ENCODE measurements at places on chromosomes 2 and 18.
A peak's percentile ranks its signal among the peaks of the same experiment; 100 is the strongest.

DNA sequence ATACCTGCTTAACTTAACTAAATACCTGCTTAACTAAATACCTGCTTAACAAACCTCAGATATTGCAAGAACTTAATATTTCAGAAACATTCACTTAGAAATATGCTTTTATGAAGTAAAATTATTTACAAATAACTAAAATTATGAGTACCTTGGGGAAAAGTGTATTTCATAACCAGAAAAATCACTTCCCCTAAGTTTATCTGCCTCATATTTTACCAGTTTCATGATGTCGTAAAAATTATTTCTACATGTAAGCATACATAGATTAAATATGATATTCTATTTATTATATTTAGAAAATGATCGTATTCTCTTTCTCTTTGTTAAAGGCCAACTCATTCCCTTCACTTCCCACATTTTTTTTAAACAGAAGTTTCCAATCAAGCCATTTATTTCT, 41.5 kb upstream of the DSC1 start:
- no peak for DNase-seq

GRCh38 chr2:231250146-231250545, 51.7 kb downstream of the ARMC9 start:
- no peak for DNase-seq

DNA sequence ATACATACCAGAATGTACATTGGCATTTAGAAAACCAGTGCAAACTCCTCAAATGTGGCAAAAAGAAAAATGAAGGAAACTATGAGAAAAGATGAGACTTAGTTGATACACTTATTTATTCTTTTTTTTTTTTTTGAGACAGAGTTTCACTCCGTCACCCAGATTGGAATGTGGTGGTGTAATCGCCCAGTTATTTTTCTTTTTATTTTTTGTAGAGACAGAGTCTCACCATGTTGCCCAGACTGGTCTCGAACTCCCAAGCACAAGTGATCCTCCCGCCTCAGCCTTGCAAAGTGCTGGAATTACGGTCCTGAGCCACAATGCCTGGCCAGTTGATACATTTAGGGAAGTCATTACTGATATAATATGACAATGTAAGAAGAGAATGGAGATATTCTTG, 274.2 kb upstream of the LRATD1 start:
- no peak for DNase-seq

- no peak for DNase-seq
Measured at GRCh38 chr18:47168913-47169312, 7.3 kb downstream of the IER3IP1 start.

DNA sequence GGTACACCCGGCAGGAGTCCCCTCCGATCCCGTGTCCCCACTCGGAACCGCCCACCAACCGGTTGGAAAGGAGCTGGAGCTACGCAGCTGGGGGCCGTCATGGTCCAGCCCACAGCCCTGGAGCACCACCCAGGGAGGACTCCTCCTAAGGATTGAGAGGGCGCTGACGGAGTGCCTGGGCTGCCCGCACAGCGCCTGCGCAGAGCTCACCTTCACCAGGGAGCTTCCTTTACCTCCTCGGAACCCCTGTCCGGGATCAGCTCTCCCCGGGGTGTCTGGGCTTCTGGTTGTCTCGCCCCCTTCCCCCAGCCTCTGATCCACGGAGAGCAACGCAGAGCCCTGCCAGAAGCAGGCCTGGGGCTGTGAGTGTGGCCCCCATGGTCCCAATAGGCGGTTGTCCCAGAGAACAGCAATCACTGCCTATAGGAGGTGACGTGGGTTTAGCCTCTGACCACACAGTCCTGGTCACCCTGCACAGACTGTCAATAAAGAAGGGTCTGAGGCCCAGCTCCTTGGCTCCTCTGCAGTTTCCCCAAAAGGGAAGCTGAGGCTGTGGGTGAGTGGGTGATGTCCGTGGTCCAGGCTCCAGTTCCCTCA, 14.6 kb downstream of the ALPG start:
- DNase-seq, result no peak

DNA sequence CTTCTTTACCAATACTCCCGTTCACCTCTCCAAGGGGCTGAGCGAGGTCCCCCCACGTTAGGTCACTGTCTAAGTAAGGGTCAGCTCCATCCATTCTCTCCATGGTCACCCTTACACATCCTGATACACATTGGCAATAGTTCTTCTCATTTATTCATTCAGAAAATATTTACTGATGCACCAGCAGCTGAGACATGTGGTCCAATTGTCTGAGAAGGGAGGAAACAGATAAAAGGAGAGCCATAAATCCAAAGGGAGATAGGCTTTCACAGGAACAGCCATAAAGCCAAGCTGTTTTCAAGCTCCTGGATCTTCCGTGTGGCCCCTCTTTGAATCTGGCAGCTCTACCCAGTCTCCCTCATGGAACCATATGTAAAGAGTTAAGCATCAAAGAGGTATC, 121.2 kb downstream of the TXNL1 start:
- DNase-seq, result no peak

GRCh38 chr2:63843791-63844190, 2.1 kb downstream of the UGP2 start:
- DNase-seq, result no peak

- DNase-seq, result no peak
Measured at GRCh38 chr2:232971744-232972143, 41.3 kb downstream of the NGEF start.

- DNase-seq, result no peak
Measured at GRCh38 chr2:11896386-11896785, 150.0 kb downstream of the LPIN1 start.

- DNase-seq, result no peak
Measured at GRCh38 chr2:226895579-226895978, 59.7 kb downstream of the RHBDD1 start.

DNA sequence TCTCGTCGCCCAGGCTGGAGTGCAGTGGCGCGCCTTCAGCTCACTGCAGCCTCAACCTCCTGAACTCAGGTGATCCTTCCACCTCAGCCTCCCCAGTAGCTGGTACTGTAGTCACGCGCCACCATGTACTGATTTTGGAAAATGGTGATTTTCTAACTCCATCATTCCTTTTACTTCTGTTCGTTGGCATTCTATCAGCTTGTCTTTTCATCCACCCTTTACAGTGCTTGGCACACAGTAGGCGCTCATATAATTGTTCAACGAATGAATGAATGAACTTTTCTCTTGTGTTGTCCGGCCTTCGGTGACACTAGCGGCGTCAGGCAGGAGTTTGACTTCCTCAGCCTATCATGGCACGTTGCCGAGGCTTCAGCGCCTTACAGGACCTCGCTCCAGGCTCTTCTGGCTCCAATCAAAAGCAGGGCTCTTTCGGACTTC, 373 bp upstream of the MTHFD2 start:
- DNase-seq, result no peak

DNA sequence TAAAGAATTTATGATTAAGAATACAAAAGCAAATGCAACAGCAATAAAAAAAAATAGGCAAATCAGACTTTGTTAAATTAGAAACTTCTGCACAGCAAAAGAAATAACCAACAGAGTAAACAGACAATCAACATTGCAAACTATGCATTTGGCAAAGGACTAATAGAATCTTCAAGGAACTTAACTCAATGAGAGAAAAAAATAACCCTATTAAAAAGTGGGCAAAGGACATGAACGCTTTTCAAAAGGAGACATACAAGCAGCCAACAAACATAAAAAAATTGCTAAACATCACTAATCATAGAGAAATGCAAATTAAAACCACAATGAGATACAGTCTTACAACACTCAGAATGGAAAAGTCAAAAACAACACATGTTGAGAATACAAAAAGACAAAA, 166.0 kb upstream of the DSEL start:
- no peak for DNase-seq

- no peak for DNase-seq
Measured at GRCh38 chr2:192500550-192501200, 305.9 kb upstream of the TMEFF2 start.

DNA sequence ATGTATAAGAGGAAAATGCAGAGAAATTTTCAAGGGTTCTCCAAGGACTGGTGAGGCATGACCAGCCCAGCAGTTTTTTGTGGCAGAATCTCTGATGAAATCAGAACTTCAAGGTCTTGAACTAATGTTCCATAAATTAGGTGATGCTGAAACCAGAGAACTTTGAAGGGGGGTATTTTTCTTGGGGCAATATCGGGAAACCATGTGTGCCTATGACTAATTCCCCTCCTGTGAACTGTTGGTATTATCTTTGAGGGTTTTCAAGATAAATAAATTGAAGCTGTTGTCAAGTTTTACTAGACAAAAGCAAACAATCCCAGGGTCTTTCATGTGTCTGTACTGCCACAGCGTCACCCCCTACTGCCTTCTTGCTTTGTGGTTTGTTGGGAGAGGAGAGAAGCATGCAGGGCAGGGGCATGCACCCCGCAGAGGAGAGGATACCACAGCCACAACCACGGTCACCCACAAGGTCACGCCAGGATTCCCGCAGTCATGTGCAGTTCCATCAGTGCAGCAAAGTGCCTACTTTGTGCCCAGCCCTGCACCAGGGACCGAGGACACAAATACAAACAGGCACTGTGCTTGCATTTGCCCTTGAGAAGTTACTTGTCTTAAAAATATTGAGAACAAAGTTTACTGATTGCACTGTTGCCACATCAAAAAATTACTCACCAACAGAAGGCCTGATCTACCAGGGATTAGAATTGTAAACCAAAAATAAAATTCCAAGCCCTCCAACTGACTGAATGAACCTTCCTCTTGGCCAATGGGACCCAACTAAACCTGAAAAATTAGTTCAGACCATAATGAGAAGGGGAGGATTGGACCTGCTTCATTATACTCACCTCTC, 413.3 kb upstream of the TRIB2 start:
- no peak for DNase-seq

GRCh38 chr2:136281281-136282114, 163.5 kb upstream of the CXCR4 start:
- DNase-seq, result no peak

DNA sequence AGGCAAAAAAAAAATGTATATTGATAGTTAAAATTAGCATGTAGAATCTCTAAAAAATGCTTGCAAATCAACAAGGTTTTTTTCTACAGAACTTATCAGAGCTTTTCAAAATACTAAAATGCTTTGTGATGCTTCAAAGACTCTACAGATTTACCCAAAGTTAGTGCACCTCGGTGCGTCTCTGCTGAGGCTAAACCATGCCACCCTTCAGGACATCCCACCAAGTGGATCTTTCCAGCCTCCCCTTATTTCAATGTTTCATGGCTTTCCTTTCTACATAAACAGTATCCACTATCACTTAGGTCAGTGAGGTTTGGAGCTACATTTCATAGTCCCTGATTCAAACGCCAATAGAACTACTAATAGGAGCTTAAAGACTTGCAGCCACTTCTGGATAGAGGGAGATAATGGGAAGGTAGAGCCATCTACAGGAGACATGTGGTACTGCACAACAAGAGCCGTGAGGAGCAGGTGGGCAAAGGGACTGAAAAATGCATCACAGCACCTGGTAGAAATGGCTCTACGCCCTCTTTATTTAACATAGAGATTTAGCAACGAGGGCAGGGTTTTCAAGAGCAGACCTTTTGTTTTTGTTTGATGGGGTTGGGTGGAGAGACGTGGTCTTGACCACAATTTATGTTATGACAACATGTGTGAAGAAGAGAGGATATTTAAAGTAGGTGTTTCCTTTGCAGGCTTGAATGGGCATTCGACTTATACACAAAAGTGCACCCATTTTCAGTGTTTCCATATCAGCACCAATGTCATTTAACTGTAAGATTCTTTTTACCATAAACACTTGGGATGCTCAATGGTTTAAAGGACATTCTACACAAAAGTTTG, 56.1 kb upstream of the SLC35G4 start:
- no peak for DNase-seq

DNA sequence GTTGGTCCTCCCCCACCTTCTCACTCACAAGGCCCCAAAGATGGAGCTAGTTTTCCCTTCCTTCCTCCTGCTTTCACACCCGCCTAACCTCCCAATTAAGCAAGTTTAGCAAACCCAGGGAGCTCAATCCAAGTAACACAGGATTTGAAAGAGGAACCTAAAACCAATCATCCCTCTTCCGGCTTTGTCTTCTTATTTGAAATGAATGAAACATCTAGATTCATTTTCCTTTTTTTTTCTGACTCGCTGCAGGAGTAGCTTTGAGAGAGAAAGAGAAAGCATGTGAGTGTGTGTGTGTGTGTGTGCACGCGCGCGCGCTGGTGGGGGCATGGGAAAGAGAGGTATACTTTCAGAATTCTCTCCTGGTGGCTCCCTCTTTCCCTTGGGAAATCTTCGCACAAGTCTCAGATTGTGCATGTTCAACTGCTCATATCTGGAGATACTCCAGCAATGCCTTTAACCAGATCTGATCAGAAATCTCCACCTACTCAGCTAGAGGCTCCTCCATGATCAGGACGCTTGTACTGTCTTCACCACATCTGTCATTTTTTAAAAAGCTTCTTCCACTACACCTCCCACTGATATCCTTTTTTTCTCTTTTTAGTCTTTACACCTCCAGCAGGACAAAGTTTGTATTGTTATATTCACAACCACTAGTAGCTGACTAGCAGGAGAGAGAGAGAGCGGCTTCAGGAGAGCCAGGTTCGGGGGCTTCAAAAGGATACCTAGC, 1.7 kb downstream of the SLC8A1 start:
- DNase-seq, result no peak

DNA sequence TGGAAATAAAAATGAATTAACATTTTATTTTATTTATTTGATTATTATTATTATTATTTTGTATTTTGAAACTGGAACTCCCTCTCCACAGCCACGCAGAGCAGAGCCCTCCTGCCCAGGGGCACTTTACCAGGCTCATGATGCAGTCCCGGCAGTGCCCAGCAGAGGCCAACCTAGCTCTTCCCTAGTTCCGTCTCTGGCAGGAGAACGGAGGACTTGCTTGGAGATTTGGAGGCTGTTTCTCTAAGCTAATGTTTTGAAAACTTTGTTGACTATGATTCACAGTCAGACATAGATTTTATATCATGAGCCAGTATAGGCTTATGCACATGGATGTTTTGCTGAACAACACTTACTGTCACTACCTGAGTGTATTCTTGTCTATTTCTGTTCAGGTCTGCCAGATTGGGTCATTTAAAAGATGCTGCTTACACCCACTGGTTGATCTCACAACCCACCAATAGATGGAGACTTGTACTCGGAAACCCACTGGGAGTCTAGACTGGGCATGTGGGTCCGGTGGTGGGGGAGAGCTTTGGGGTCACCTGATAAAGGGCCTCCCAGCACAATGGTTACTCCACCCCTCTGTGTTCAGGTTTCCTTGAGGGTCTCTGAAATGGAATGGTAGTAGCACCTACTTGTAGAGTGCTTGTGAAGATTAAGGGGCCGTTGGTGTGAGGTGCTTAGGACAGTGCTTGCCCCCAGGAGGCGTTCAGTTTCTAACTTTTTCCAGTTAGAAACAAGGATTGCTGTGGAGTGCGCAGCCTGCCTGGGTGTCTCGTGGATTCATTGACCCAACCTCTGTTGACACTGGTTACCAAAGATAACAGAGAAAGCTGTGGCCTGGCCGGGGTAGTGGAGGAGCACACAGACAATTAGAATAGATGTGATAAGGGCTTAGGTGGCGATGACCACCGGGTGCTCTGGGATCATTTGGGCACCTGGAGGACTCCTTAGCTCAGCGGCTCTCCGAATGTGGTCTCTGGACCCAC, 177.3 kb downstream of the HAUS1 start:
- DNase-seq, result peak; percentile 13

DNA sequence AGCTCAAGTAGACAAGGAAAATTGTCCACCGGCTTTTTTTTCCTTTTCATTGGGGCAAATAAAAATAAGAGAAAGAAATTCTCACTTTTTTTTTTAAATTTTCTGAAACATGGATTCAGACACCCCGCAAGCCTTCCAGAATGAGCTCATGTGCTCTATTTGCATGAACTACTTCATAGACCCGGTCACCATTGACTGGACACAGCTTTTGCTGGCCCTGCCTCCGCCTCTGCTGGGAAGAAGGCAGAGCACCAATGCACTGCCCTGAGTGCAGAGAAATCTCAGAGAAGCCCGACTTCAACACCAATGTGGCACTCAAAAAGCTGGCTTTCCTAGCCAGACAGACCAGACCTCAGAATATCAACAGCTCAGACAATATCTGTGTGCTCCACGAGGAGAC, 30.2 kb upstream of the TRIM43B start:
- DNase-seq, result no peak

Measured in stimulated activated CD8-positive, alpha-beta memory T cell treated with anti-CD3 and anti-CD28 coated beads, Interleukin-15, amount 100 ng/mL, for 24 hours (primary cell).